ENCODE measurements at places on chromosomes 5 and 9.

DNA sequence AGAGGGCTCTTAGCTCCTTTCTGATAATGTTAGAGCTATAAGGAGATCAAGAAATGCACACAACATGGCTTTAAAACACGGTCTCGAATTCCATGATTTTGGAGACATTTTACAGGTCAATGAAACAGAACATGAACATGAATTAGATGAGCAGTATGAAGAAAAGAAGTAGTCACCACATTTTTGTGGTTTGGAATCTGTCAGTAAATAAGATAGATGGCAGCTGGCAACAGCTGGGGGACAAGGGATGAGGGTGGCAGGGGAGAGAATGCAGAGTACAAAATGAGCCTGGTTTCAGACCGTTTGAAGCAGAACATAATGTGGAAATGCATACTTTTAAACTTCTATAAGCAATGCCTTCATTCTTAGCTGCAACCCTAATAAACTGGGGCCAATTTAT, 107.1 kb downstream of the OXCT1 start:
- DNase-seq, result peak; percentile 81

GRCh38 chr9:123929177-123929869, 603 bp downstream of the DENND1A start:
- no peak for DNase-seq

GRCh38 chr5:1881098-1881572, 1.6 kb downstream of the IRX4 start:
- DNase-seq, result peak; percentile 48

- no peak for DNase-seq
These were observed 35.0 kb downstream of the AGXT2 start for GRCh38 chr5:35012796-35013195.

DNA sequence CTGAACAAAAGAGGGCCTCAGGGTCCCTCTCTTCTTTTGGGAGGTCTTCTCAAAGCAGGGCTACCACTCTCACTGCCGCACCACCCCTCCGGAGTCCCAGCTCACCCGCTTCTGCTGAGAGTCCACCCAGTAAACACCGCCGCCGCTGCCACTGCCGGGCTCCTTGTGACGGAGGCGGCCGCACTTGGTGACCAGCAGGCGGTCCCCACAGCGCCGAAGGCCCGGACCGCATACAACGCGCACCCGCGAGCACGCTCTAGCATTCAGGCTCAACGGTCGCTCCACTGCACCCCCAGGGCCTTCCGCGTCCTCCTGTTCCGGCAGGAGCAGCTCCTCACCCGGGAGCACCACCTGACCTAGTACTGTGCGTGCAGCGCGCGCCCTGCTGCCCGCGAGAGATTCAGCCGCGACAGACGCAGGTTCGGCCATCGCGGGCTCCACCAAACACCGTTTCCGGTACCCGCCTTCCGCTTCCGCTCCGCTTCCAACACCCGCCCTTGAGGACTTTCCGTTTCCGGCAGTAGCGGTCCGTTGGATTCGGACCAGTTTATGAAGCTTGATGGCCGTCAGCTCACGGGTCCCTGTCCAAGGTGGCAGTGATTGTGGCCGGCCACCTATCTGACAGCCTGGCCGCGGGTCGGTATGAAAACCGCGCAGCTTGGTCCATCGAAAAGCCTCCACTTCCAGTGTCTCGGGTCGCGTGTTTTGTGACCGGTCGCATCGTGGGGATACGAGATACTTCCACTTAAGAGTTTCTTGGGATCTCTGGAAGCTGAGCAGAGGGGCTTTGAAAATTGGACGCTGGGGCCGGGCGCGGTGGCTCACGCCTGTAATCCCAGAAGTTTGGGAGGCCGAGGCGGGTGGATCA, at the start of gene EXOSC3:
TSS of gene EXOSC3 (minus strand) at position 449 of the 868 bp plus-strand sequence. CDS start at position 429, 20 bp downstream.
- peak; percentile 87 for DNase-seq

DNA sequence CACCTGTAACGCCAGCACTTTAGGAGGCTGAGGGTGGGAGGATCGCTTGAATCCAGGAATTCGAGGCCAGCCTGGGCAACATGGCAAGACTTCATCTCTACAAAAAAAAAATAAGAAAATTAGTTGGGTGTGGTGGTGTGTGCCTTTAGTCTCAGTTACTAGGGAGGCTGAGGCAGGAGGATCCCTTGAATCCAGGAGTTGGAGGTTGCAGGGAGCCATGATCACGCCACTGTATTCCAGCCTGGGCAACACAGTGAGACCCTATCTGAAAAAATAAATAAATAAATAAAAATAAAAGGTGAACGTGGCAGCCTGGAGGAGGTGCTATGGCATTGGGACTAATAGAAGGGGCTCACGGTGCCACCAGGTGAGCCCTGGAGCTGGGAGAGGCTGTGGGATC, 7.1 kb downstream of the FGFR4 start:
- no peak for DNase-seq

GRCh38 chr9:19481971-19482404, 73.2 kb downstream of the ACER2 start:
- no peak for DNase-seq

- DNase-seq, result peak; percentile 79
These were observed 57.3 kb downstream of the PTPN3 start for GRCh38 chr9:109440797-109441287.

DNA sequence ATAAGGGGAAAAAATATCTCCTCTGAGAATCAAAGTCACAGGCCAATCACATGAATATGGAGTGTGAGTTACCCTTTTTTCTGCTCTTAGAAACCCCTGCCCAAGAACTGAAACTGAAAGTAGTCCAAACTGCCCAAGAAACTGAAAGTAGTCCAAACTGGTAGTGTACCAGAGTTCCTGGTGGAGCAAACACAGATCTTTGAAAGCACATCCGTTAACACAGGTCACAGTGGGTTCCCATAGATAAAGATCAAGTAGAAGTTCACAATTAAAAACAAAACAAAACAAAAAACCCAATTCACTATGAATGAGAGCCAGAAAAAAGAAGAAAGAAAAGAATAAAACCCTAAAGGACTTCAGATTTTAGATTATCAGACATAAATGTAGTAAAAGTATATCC, 332.4 kb upstream of the EFNA5 start:
- peak; percentile 28 for DNase-seq

GRCh38 chr9:126027566-126027965, 280.4 kb downstream of the PBX3 start:
- no peak for DNase-seq

DNA sequence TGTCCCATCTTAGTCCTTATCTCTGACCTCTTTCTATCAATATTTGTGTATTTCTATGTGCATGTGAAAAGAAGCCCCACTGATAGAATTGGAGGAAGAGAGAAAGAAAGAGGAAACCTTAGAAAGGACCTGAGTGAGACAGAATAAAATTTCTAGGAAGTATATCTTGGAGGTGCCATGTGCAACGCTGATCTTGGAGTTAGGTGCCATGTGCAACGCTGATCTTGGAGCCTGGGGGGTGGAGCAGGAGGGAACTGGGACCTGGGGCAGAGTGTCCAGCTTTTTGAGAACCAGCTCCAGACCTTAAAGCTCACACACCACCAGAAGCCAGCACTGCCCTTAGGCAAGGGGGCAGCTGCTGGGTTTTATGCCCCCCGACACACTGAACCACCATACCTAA, 89.4 kb downstream of the SHC3 start:
- no peak for DNase-seq

DNA sequence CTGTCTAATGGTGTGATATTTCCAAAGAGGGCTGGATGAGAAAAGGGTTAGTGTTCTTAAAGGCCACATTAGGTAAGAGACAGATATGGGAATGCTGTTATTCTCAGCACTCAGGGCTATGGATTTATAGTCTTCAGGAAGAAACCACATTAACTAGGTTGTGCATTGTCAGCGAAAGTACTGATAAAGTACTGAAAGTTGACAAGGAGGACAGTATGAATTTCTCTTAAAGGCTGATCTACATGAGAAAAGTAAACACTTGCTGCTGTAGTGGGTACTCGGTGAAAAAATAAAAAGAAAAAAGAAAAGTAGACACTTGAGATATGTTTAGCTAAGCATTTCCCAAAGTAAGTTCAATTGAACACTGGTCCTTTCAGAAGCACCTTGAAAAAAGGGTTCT, 381.0 kb upstream of the RPS23 start:
- DNase-seq, result no peak

DNA sequence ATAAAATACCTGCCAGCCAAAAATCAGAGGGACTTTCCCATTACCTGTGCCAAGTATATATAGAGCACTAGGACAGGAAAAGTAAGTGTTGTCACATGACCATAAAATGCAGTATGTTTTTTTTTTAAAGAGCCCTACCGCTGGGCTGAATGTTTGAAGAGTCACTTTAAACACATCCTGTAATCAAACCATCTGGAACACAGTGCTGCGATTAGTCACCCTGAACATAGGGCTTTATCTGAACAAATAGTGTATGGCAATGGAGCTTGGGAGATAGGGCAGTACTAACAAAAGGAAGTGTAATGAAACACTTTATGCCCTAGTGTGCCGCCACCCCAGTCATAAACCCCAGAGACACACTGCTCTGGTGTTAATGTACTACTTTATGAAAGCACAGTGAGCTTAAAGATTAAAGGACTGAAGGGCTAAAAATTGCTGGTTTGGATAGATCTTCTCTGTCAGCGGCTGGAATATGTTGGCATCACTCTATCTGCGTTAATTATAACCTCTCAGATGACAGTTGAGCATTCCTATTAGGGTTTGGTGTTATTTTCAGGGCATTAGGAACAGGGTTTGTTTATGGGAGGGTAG, 90.4 kb downstream of the ZNF608 start:
- peak; percentile 86 for DNase-seq

- DNase-seq, result no peak
These were observed 224.8 kb downstream of the CETN3 start for GRCh38 chr5:90184764-90185163.

DNA sequence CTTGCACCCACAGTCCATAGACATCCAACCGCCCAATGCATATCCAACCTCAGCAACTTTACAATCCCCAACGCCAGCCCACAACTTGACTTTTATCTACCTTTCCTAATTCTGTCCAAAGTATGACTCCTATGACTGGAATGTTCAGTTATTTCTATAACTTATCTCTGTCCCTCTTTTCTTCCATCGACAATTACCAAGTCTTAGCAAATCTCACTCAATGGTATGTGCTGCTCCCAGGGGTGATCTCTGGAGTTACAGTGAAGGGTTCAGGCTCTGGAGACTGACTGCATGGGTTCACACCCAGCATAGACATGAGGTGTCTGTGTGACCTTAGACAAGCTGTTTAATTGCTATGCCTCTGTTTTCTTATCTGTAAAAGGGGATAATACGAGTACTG, 106.9 kb downstream of the SPOCK1 start:
- DNase-seq, result no peak

DNA sequence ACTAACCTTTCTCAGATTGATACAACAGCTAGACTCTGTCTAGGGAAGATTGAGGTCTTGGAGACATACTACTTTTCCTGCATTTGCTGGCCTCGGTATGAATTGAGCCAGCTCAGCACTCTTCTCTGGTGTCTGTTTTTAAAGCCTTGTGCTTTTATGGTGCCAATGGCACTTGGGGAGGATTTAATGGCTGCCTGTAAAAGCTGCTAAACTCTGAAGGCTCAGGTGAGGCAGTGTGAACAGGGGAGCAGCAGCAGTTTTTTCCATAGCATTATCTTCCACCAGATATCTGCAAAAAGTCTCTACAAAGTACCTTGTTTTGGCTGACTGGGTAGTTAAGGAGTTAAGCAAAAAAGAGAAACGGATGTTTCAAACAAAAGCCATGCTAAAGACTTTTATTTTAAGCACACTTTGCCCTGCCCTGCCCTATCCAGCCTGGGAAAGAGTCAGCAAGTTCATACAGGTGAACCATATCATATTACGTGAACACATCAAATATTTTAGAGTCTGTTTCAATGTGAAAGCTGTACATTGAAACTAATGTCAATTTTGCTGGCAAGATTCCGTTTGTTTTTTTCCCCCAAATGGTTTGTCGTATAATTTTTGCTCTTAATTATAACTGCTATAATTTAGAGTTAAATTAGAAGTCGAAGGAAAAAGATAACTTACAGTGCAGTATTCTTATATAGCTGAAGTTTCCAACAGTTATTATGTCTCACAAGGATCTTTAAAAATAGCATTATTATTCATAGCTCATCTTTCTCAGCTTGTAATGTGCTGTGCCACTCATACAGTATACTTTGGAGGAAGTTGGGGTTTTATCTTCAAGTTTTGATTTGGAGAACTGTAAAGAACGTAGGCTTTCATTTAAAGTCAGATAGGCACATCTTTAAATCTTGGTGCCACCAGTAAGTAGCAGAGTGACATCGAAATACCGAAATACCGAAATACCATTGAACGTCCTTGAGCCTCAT, 424.1 kb upstream of the CD180 start:
- no peak for DNase-seq

All from fibroblast of skin of right quadriceps (primary cell).